ENCODE measurements at places on chromosomes 2 and 18.
A peak's percentile ranks its signal among the peaks of the same experiment; 100 is the strongest.

DNA sequence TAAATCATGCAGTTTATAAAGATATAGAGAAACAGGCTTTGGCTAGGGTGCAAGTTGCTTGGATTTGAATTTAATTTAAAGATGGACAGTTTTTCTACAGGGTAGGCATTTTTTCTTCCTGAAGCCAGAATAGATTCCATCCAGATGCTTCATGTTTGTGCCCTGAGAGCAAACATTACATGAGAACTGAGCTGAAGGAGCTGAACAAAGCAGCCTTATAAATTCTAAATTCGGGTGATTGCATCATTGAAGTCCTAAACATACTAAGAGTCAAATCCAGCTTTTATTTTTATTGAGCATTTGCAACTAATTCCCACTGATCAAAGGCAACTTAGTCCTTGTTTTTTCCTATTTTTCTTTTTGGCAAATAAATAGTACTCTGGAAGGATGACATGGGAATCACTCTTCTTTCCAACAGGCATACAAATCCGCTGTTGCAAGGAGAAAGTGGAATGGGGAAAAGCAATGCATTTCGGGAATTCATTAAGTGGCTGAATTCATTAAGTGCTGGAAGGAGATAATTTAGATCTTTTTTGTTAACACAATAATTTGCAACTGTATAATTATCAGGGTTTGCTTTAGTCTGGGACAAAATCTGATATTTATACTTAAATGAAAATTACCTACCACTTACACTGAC lies 828.0 kb downstream of the SLC4A3 start:
- DNase-seq, result no peak

DNA sequence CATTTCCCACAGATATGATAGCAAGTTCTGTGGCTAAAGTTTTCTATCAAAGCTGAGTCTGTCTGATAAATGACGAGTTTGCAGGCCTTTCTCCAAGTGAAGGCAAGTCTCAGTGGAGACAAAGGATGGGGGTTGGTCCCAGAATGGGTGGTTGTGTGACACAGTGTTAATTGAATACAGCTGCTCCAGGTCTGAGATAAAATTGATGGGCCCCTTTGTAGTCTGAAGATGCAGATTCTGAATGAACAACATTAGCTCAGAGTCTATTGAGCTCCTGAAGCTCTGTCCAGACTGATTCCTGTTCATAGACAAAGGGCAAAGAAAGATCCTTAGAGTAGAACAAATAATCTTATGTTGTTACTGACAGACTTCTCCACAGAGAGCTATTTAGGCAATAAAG lies 296.9 kb upstream of the CYRIA start:
- no peak for DNase-seq

GRCh38 chr2:219308142-219309101 lies 779 bp downstream of the PTPRN start:
- peak; percentile 31 for DNase-seq

GRCh38 chr2:54259413-54260240 lies 3.6 kb upstream of the TSPYL6 start:
- no peak for DNase-seq

DNA sequence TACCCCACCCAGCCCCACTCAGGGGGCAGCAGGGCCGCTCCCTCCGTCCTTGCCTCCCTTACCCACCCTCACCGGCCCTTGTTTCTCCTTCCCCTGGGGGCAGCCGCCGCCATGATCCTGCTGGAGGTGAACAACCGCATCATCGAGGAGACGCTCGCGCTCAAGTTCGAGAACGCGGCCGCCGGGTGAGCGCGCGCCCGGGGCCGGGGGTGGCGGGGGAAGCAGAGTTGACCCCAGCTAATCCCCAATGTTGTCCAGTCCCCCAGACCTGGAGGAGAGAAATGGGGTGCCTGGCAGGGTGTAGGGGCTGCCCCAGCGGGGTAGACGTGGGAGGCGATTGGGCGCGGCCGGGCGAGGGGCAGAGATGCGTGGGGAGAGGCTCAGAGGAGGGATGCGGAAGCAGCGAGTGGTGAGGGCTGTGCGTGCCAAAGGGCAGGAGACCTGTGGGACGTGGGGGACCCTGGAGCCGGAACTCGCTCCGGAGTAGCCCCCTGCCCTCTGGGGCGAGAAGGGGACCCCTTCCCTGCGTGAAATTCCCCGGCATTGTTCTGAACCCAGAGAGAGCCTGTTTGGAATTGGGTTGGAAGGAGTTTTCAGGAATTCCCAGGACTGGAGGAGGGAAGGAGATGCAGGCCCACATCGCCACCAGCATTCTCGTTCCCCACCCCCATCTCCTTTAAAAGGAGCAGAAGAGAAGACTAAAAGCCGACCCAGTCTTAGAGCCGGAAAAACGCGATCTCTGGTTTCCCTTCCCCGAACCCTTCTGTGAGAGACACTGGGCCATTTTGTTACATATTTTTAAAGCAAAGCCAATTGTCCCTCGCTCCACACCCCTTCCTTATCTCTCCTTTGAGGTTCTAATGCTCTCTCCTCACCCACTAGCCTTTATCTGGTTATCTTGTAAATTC lies 625 bp downstream of the ARPC2 start:
- DNase-seq, result peak; percentile 42

- DNase-seq, result no peak
Observed at GRCh38 chr18:63681449-63682340, 20.0 kb upstream of the SERPINB3 start.

GRCh38 chr2:86417961-86418360 lies 23.2 kb upstream of the KDM3A start:
- DNase-seq, result no peak

- DNase-seq, result no peak
Observed at GRCh38 chr2:145260674-145261073, 740.8 kb upstream of the ZEB2 start.

GRCh38 chr2:236369661-236370062 lies 105.5 kb upstream of the ASB18 start:
- no peak for DNase-seq

DNA sequence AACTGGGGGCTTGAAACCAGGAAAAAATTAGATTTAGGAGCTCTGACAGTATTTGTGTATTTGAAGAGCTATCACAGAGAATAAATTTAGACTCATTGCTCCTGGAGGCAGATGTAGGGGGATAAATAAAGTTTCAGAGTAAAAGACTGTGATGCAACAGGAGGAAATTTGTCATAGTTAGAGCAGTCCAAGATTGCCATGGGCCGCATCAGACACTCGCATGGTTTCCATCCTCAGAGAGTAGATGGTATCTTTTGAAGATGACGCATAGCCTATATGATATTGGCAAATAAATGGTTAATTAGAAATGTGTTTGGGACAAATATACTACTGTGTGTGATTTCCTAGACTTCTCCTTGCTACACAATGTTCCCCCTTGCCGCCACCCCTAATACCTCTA lies 170.5 kb downstream of the FTCDNL1 start:
- no peak for DNase-seq

- DNase-seq, result no peak
Observed at GRCh38 chr2:38627391-38627790, 24.7 kb upstream of the HNRNPLL start.

- no peak for DNase-seq
Observed at GRCh38 chr18:44819944-44820510, 139.3 kb downstream of the SETBP1 start.

DNA sequence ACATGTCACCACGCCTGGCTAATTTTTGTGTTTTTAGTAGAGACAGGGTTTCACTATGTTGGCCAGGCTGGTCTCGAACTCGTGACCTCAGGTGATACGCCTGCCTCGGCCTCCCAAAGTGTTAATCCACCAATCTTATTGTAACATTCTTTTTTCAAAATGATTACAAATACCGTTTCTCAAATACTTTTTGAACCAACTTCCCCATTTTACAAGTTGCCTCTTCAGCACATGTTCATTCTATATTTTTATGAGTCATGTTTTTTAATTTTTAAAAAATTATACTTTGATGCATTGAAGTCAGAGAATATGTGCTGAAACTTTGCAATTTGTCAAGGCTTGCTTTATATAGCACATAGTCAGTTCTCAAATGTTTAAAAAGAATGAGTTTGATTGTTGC lies 58.2 kb downstream of the QPCT start:
- no peak for DNase-seq

- DNase-seq, result no peak
Observed at GRCh38 chr2:43239981-43240765, 13.8 kb upstream of the ZFP36L2 start.

DNA sequence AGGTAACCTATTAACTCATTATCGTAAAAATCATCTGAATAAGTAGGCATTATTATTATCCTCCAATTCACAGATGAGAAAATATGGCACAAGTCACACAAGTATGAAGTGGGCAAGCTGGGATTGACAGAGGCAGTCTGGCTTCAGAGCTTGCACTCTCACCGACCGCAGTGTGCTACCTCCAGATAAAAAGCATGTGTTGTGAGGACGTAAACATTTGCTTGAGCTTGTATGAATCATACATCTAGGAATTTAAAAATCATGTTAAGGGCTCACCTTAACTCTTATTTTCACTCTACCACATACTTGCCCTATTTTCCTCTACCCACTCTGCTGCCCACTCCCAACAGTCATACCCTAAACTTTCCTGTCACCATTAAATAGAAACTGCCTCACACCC lies 65.3 kb upstream of the AMMECR1L start:
- no peak for DNase-seq

GRCh38 chr2:11870064-11870463 lies 123.6 kb downstream of the LPIN1 start:
- no peak for DNase-seq

DNA sequence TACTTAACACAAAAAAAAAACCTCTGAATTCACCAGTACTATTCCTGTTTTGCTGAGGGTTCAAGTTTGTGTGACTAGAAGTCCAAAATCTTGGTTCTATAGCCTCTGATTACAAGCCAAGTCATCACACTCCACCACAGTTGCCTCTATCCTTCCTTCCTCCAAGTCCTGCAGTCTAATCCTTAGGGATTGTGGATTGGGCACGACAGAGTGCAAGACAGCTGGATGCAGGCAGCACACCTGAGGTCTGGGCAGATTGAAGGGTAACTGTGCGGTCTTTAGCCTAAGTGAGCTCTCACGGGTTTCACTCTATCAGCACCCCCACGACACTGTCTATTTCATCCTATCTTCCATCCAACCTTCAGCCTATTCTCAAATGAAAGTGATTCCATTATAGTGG lies 299.4 kb upstream of the ID2 start:
- no peak for DNase-seq

- DNase-seq, result no peak
Observed at GRCh38 chr2:12071318-12071717, 324.9 kb downstream of the LPIN1 start.

GRCh38 chr2:48148841-48149430 lies 242.6 kb upstream of the FBXO11 start:
- DNase-seq, result no peak

DNA sequence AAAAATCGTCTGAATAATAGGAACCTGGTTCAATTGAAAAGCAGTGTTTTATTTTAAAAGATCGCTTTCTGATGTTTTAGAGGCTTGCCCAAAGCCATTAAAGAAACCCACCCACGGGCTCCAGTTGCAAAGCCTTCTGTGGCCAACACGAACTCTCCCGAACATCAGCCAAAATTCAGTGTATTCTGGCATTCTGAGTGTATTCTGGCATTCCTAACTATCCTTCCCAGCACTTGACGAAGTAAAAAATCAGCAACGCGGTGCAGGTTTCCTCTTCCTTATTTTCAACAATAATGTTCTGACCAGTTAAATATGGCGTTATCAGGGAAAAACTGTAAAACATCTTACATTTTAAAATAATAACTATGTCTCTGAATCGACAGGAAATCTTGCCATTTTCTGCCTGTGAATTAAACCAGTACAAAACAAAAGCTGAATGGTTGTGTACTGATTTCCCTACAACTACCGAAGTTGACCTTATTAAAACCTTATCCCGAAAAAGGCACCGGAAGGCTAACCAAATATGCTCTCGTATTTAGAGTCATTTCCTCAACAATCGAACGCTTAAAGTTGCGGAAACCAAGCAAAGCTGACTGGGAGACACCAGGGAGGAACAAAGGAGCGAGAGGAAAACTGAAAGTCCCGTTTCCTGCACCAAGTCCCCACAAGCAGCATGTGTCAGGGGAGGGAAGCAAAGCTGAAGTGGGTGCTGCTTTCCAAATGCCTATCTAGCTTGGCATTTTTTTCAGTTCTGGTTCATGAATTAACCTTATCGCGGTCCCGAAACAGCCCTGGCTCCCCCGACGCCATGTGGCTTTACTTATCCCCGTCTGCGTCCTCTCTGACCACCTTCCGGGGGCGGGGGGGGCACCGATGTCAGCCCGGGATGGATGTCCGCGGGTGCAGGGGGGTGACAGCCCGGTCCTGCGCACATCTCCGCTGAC lies 44.3 kb downstream of the ZNF516 start:
- no peak for DNase-seq
